Natural killer cell (primary cell): ENCODE measurements at places on chromosomes 4 and X.

- no peak overlapping the region for H3K27ac ChIP-seq
- H3K4me1 ChIP-seq, result peaks cover 14% of the 10 kb centered on the region
- H3K4me3 ChIP-seq, result no peak overlapping the region
- no peaks in the 10 kb centered on the region for H3K27me3 ChIP-seq
- DNase-seq, result no peak
- H3K36me3 ChIP-seq, result no peaks in the 10 kb centered on the region
Observed at GRCh38 chrX:150411656-150412055, 48.5 kb downstream of the MAMLD1 start.

GRCh38 chrX:151743651-151744470 lies 9.3 kb downstream of the CNGA2 start:
- no peaks in the 10 kb centered on the region for H3K27me3 ChIP-seq
- no peaks in the 10 kb centered on the region for H3K36me3 ChIP-seq
- no peak for DNase-seq
- no peak overlapping the region for H3K4me3 ChIP-seq
- H3K4me1 ChIP-seq, result no peaks in the 10 kb centered on the region
- H3K27ac ChIP-seq, result no peak overlapping the region

DNA sequence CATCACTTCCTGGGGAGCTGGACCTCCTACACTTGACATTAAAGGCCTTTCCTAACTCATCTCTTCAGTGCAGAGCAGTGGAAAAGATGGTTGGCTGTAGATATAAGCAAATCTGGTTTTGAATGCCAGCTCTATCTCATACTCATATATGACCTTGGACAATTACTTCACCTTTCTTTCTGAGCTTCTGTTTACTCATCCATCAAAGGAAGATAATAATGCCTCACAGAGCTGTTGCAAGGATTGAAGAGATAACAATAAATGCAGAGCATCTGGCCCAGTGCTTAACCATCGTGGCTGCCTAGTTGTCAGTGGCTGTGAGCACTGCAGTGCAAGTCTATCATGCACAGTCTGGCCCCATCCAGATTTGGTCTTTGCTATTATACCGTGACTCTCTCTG lies 148.1 kb upstream of the EOLA2 start:
- H3K27ac ChIP-seq, result no peak overlapping the region
- DNase-seq, result no peak
- no peaks in the 10 kb centered on the region for H3K4me1 ChIP-seq
- H3K36me3 ChIP-seq, result no peaks in the 10 kb centered on the region
- no peak overlapping the region for H3K4me3 ChIP-seq

DNA sequence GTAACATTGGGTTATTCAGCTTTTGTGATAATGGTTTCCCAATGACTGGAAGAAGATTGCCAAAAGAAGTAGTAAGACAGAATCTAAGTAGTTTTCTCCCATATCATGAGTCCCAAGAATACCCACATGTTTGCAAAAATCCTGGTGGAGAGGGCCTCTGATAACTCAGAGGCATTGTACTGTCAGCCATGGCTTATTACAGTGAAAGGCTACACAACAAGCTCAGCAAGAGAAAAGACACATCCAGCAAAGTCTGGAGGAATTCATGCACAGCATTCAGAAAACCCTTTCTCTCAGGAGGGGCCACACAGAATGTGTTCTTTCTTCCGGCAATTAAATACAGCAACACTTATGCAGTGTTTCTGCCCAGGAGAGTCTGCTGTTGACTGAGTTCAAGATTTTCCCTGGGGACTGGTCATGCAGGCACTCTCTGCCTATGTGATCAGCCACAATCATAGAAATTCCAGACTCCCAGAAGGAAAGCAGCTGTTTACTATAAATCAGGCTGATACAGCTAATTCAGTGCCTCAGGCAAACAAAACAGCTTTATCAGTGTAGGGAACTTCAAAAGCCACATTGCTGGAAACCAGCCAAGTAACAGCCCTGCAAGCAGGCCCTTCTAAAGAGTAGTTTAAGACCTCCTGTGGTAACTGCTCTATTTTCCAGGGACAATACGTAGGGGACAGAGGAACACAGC lies 937.1 kb downstream of the CCSER1 start:
- H3K27ac ChIP-seq, result no peak overlapping the region
- H3K36me3 ChIP-seq, result no peaks in the 10 kb centered on the region
- H3K4me1 ChIP-seq, result no peaks in the 10 kb centered on the region

DNA sequence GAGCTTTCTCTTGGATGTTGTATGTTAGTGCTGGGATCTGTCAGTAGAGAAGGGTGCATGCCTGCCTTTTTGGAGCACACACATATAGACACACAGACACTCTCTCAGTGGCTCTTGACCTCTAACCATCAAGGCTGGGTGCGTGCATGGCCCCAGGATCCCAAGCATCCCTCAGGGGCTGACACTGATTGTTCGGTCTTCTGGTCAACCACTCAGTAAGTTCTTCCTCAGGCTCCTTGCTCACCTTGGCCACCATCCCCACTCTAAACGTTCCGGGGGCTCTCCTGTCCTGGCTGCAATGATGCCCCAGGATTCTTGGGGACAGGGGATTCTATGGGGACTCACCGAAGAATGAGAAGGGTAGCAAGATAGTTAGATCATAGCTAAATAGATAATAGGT lies 179.6 kb downstream of the SHOX start:
- DNase-seq, result no peak
- no peaks in the 10 kb centered on the region for H3K36me3 ChIP-seq
- no peak overlapping the region for H3K27ac ChIP-seq
- H3K27me3 ChIP-seq, result no peaks in the 10 kb centered on the region
- no peak overlapping the region for H3K4me3 ChIP-seq
- no peaks in the 10 kb centered on the region for H3K4me1 ChIP-seq

DNA sequence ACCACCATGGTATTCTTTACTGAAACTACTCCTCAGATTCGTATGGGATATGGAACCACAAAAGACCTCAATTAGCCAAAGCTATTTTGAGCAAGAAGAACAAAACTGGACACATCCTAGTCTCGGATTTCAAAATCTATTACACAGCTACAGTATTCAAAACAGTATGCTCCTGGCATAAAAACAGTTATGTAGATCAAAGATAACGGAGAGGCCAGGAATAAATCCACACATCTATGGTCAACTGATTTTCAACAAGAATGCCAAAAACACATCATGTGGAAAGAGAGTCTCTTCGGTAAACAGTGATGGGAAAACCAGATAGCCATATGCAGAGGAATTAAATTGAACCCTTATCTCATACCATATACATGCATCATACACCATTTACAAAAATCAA lies 155.3 kb downstream of the SPCS3 start:
- no peaks in the 10 kb centered on the region for H3K4me1 ChIP-seq
- no peaks in the 10 kb centered on the region for H3K36me3 ChIP-seq
- no peak for DNase-seq
- no peak overlapping the region for H3K27ac ChIP-seq
- no peaks in the 10 kb centered on the region for H3K27me3 ChIP-seq

DNA sequence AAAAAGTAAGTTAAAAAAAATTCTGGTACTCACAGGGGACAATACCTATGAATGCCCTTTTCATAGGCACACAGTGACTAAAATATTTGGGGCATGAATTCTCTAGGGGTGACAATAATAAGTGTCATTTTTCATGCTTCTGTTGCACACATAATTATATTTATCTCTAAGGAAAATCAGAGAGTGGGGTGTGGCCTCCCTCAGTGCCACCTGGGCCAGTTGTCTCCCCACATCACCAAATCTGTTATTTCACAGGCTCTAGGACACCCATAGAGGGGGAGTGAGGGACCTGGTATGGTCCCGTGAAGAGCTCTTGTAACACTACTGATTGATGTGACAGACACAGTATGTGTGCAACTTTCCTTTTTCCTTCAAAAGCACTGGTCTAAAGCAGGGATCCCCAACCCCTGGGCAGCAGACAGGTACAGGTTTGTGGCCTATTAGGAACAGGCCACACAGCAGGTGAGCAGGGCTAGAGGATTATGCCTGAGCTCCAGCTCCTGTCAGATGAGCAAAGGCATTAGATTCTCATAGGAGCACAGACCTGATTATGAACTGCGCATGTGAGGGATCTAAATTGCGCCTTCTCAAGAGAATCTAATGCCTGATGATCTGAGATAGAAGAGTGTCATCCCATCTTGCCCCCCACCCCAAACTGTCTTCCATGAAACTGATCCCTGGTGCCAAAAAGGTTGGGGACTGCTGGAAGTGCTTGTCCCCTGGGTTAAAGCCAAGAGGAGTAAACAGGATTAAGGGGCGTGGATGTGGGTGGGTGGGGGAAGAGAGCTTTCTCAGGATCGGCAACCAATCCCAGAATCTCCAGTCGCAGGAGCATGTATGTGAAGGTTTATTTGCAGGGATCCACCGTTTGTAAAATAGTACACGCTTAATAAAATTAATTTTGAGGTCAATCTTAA lies 856 bp downstream of the SLC9B1 start:
- peaks cover 20% of the 10 kb centered on the region for H3K4me1 ChIP-seq
- H3K27ac ChIP-seq, result peak overlapping the region; percentile 93
- DNase-seq, result no peak
- H3K27me3 ChIP-seq, result no peaks in the 10 kb centered on the region
- H3K4me3 ChIP-seq, result peak overlapping the region; percentile 61

DNA sequence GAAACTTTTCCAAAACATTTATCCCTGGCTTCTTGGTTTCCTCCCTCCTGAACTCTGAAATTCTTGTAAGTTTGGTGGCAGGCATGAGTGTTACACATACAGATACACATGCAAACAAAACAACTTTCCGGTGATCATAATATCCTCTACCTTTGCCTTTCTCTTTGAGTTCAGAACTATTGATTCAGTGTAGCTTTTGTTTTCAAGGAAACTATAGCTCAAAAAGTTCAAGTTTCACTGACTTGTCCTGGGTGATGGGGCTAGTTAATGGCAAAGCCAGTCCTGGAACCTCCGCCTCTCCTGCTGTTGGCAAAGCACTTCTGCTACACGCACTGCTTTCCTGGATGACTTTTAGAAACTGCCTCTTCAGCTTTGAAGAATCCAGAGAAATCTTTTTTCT lies 177.3 kb upstream of the FAT1 start:
- DNase-seq, result no peak
- no peaks in the 10 kb centered on the region for H3K27me3 ChIP-seq
- H3K4me3 ChIP-seq, result no peak overlapping the region
- H3K4me1 ChIP-seq, result no peaks in the 10 kb centered on the region
- no peaks in the 10 kb centered on the region for H3K36me3 ChIP-seq

DNA sequence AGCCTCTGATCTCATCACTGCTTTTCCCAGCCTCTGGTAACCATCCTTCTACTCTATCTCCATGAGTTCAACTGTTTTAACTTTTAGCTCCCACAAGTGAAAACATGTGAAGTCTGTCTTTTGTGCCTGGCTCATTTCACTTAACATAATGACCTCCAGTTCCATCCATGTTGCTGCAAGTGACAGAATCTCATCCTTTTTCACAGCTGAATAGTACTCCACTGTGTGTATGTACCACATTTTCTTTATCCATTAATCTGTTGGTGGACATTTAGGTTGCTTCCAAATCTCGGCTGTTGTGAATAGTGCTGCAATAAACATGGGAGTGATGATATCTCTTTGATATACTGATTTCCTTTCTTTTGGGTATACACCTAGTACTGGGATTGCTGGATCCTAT lies 109.5 kb downstream of the FRYL start:
- H3K4me1 ChIP-seq, result no peaks in the 10 kb centered on the region
- no peak overlapping the region for H3K4me3 ChIP-seq
- H3K36me3 ChIP-seq, result no peaks in the 10 kb centered on the region
- DNase-seq, result no peak
- no peak overlapping the region for H3K27ac ChIP-seq

GRCh38 chrX:103124284-103124683 lies 31.3 kb upstream of the NXF3 start:
- no peak overlapping the region for H3K27ac ChIP-seq
- H3K4me1 ChIP-seq, result no peaks in the 10 kb centered on the region
- no peak for DNase-seq
- no peak overlapping the region for H3K4me3 ChIP-seq

- no peaks in the 10 kb centered on the region for H3K27me3 ChIP-seq
- H3K4me3 ChIP-seq, result no peak overlapping the region
- no peak overlapping the region for H3K27ac ChIP-seq
- no peak for DNase-seq
- H3K4me1 ChIP-seq, result no peaks in the 10 kb centered on the region
Observed at GRCh38 chr4:37653601-37654000, 32.6 kb downstream of the RELL1 start.

DNA sequence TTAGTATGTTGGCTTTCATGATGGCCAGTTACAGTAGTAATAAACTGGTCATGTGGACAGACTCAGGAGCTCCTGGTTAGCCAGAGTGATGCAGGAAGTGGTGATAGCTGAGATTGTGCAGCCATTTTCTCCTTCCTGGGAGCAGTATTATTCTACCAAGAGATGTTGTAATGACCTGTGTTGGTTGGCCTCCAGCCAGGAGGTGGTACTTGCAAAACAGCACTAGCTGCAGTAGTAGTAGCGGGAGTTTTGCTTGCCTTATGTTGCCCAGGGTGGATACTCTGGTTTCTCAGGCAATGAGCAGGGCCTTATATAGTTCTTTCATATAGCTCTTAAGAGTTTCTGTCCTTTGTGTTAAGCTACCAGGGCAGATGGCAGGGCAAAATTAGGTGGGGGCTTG lies 998.8 kb downstream of the GLUD2 start:
- H3K4me3 ChIP-seq, result no peak overlapping the region
- no peaks in the 10 kb centered on the region for H3K27me3 ChIP-seq
- DNase-seq, result no peak
- no peaks in the 10 kb centered on the region for H3K36me3 ChIP-seq
- H3K4me1 ChIP-seq, result no peaks in the 10 kb centered on the region

DNA sequence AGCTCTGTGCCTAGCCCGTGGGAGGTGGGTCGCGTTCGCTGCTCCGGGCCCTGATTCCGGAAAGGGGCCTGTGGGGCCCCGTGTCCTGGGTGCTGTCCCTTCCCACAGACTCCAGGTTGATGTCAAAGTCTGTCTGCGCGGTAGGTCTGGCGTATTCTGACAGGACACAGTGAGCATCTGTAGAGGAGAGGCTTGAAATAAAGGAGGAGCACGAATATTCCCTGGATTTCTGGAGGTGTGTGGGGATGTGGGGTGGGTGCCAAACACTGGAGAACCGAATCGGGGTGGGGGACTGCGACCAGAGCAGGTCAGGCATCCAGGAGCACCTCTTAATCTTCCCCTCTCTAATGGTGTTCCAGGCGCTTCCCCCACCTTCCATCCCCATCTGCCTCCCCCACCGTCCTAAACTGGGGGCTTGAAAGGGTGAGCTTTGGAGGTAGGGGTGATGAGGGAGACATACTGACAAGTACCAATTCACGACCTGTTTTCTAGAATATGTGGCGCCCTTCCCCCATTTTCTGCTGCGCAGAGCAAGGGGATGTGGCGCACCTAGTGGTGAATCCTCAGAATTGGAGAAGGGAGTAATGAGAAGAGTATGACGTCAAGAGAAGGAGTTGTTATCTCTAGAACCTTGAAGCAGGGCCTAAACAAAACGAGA lies 877 bp downstream of the GPRASP1 start:
- peak overlapping the region; percentile 30 for H3K27ac ChIP-seq
- H3K4me3 ChIP-seq, result peak overlapping the region; percentile 80
- peak; percentile 21 for DNase-seq
- peaks cover 20% of the 10 kb centered on the region for H3K4me1 ChIP-seq
- H3K27me3 ChIP-seq, result no peaks in the 10 kb centered on the region
- H3K36me3 ChIP-seq, result no peaks in the 10 kb centered on the region
